ENCODE measurements at places on chromosomes 5 and 9.
A peak's percentile ranks its signal among the peaks of the same experiment; 100 is the strongest.

- DNase-seq, result peak; percentile 97
Measured at GRCh38 chr9:128892221-128892921, 10.4 kb downstream of the LRRC8A start.

GRCh38 chr5:72661405-72661804, 154.2 kb upstream of the ZNF366 start:
- DNase-seq, result no peak

DNA sequence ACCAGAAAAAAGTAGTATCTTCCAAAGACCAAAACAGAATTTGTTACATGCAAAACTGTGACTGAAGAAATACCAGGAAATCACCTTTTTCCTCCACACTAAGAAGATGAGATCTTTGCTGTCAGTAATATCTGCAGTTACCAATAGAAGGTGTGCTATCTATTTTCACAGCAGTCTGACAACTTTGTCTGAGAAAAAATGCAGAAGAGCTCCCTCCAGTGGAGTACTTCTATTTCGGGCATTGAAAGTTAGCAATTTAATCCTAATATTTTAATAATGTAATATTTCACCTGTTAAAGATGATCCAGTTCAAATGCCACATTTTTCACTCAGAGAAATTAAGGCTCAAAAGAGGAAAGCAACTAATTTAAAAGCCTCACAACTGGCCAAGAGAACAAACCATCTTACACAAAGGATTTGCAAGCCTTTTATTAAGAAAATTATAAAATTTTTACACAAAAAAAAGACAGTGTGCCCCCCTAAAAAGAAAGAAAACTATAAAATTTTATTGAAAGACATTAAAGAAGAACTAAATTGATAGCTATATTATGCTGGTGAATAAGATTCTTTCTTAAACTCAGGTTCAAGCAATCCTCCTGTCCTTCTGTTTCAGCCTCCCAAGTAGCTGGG, 50.6 kb downstream of the DEPDC1B start:
- DNase-seq, result peak; percentile 43

GRCh38 chr9:115498303-115498702, 380.3 kb upstream of the TNC start:
- DNase-seq, result peak; percentile 65

DNA sequence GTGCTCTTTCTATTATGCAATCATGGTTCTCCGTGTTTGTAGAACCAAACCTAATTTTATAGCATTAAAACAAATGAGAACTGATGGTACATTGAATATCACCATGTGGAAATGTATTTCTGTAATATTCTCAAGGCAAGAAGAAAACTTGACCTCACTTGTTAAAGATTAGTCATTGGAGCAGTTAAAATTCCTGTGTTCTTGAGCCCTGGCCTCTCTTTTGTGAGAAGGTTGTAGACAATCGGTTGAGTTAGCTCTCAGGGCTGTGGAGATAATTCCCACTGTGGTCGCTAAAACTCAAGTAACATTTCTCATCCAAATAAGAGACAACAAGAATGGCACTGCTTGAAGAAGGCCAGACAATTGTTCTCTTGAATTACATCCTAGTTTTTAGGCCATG, 216.0 kb upstream of the KLF4 start:
- peak; percentile 65 for DNase-seq

- DNase-seq, result no peak
Measured at GRCh38 chr5:56433039-56433617, 200.0 kb upstream of the ANKRD55 start.

DNA sequence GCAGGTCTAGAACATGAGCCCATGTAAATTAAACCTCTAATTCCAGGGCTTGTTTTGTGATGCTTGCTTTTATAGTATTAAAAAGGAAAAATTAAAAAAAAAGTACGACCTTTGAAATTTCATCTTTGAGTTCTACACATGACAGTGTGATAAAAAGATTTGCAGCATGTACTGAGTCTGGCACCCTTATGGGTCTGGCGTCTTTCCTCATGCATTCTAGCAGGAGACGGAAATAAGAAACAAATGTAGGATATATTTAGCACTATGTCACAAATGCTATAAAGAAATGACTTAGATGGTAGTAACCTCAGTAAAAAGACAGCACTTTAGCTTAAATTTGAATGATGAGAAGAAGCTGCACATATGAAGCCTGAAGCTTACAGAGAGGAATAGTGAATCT, 1474.3 kb upstream of the CDH6 start:
- DNase-seq, result no peak

GRCh38 chr9:29750062-29750461, 2176.8 kb upstream of the C9orf72 start:
- DNase-seq, result peak; percentile 12

DNA sequence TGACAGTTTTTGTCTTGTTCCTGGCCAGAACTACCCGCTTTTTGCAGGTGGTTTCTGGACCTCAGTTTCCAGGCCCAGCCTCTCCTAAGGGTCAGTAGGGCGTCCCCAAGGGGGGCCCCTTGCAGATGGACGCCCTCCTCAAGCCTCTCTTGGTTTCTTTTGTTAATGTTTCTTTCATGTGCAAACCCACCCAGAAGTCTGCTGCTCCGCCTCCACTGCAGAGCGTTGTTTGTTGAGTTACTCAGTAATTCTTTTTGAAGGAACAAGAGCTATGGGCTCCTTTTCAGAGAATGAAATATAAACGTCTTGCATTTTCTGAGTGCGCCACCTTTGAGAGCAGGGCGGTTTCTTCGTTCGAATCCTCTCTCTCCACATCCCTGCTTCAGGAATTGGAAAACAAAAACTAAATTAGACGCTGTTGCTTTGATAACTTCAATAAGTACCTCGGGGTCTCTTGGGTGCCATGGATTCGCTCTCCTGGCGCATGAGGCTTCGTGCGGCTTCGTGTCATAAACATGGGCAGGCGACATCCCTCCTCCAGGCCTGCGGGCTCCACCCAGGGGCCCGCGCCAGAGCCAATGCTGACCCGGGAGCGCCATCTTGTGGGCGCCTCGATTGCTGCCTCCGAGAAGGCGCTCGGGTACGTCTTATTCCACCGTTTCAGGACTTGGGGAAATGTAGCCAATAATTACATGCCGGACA, 38.3 kb upstream of the CKMT2 start:
- DNase-seq, result peak; percentile 56

DNA sequence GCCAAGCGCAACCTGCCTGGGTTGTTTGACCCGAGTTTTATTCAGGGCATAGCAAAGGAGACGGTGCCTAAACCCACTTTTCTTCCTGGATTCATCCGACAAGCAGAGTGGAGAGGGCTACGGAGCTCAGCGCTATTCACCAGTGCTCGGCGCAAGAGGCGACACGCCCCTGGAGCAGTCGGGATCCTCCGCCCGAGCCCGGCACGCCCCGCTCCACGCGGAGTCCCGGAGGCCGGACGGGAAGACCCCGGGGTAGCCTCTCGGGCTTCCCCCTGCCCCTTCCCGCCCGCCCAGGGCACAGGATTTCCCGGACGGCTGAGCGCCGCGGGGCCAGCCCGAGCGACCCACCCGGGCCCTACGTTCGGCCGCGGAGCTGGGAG, 427 bp downstream of the SERINC5 start:
- peak; percentile 71 for DNase-seq

DNA sequence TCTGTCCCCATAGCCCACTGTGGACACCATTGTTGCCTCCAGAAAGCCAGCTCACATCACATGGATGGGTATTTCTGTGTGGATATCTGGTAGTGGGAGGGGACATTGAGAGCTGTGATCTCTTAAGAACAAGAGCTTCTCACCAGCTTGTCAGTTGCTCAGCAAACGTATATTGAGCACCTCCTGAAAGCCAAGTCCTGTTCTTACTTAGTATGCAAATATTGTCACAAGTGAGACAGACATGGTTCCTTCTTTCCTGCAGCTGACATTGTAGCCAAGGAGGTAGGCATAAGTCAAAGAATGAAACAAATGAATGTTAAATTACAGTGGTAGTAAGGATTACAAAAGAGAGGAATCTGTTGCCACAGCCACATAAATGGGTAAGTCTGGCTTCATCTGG, 3.8 kb downstream of the TCOF1 start:
- DNase-seq, result no peak

DNA sequence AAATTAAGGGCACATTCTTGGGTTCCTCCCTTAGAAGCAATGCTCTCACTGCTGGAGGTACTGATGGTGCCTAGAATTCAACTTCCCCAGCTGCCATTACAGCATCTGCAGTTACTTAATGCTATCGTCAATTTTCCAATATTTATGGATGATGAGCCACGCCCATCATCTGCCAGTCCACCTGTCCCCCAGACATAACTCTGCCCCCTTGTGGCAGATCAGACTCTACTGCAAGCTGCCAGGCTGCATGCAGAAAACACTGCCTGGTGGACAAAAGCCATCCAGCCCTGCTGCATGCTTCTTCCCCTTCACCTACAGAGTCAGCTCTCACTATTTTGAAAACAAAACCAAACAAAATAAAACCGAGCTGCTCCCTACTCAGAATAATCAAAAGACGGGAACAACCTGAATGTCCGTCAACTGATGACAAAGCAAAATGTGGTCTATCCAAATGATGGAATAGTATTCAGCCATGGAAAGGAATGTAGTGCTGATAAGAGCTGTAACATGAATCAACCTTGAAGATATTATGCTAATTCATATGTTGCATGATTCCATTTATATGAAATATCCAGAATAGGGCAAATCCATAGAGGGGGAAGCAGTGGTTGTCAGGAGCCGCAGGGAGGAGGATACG, 66.4 kb downstream of the RETREG1 start:
- peak; percentile 43 for DNase-seq

GRCh38 chr5:103273952-103274351, 15.4 kb downstream of the MACIR start:
- DNase-seq, result no peak

GRCh38 chr9:82554381-82554780, 508.6 kb downstream of the RASEF start:
- DNase-seq, result no peak

- no peak for DNase-seq
Measured at GRCh38 chr9:14660721-14661120, 32.5 kb downstream of the ZDHHC21 start.

DNA sequence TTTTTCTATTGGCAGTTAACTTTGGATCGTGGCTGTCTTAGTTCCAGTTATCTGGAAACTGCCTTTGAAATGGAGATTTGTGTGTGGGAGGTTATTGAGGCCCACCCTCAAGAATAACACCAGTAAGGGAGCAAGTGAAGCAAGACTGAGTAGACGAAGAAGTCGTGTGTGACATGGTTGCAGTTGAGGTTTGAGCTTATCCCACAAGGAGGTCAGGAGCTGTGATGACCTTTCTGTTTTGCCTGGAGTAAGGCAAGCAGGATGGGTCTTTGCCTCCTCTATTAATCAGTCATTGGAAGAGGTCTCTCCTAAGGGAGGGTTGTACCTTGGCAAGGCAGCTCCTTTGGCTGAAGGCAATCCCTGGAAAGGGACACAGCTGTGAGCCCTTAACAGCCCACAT, 49.6 kb upstream of the CTXN3 start:
- DNase-seq, result no peak

GRCh38 chr5:139419226-139420192, 15.6 kb upstream of the SPATA24 start:
- DNase-seq, result no peak

- no peak for DNase-seq
Measured at GRCh38 chr5:6583049-6583880, 49.6 kb downstream of the NSUN2 start.

GRCh38 chr5:132499440-132500243, 9.1 kb upstream of the IRF1 start:
- DNase-seq, result no peak

DNA sequence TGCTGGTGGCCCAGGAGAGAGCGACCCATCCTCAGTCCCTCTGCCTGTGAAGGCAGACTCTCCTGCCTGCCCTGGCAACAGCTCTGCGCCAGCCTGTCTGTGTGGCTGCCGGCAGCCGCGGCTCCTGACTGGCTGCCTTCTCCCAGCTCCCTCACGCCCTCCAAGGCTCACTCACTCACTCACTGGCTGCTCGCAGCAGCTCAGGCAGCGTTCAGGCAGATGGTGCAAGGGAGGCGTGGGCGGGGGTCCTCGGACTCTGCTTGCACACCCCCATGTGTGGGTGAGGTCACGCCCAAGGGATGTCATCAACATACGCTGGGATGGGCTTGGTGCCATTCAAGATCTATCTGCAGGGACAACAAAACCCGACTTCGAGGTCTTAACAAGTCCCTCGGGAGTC, 66.7 kb downstream of the DAB2IP start:
- peak; percentile 62 for DNase-seq

DNA sequence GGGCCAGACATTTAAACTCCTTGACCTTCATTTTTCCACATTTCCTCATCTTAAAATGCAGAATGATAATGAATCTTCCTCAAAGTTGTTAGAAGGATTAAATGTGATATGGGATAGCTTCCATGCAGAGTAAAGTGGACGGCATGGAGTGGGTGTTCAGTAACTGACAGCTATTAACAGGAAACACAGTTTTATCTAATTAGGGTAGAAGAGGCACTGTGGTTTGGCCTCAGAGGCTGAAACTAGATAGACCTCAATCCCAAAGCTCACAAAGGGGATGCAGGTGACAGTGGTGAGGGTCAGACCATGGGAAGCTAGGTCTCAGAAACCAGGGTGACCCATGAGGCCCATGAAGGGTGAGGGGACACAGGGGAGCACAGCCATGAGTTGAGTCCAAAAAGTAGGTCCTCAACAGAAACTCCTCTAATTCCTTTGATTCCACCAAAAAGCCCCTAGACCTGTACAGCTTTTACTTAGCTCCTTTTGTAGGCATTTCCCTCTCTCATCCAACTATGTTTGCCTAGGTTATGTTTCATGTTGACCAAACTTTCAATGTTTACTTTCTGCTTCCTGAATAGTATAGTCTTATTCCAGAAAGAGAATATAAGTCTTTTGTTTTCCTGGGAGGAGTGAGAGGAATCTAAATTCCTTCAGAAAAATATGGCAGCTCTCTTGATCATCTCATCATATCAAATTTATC, 27.9 kb upstream of the GLDC start:
- DNase-seq, result no peak

DNA sequence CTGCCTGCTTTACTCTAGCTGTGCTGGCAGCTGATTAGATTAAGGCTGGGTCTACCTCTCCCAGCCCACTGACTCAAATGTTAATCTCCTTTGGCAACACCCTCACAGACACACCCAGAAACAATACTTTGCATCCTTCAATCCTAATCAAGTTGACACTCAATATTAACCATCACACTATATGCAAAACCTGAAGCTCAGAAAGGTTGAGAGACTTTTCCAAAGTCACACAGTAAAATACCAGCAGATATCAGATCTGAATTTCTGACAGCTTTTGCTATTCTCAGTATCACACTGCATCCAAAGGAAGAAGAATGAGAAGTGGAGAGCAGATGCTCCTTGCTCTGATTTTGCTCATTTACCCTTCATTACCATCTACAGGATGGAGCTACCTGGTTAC, 114.9 kb upstream of the RANBP3L start:
- DNase-seq, result no peak

GRCh38 chr9:104386425-104387069, 117.5 kb upstream of the OR13F1 start:
- peak; percentile 27 for DNase-seq
